ENCODE measurements at places on chromosomes 11 and 22.

GRCh38 chr11:62169448-62169847 is 20.6 kb upstream of the SCGB1D1 start:
- no peak for DNase-seq

DNA sequence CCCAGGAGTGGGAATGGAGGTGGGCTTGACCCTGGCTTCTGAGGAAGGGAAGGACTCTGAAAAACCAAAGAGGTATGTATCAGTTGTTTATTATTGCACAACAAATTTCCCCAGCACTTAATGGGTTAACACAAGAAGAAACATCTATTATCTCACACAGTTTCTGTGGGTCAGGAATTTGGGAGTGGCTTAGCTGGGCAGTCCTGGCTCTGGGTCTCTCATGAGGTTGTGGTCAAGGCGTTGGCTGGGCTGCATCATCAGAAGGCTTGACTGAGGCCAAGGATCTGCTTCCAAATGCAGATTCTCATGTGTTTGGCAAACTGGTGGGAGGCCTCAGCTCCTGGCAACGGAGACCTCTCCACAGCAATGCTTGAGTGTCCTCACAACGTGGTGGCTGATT is 17.5 kb upstream of the SMIM38 start:
- no peak for DNase-seq

DNA sequence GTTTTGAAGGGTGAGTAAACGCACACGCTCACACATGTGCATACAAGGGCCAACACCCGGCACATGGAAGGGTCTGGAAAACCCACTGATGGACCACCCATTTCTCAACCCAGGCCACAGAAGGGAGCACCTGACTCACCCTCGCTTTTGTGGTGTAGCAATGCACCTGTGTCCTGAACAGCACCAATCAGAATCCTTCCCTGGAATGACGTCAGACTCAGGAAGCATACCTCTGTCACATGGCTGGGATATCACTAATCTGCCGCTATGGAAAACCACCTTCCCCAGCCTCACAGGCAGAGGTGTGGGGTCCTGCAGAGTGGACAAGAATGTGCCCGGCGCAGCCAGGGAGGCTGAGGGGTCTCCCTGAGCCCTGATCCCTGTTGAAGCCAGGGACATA is 9.0 kb upstream of the OSM start:
- DNase-seq, result no peak

DNA sequence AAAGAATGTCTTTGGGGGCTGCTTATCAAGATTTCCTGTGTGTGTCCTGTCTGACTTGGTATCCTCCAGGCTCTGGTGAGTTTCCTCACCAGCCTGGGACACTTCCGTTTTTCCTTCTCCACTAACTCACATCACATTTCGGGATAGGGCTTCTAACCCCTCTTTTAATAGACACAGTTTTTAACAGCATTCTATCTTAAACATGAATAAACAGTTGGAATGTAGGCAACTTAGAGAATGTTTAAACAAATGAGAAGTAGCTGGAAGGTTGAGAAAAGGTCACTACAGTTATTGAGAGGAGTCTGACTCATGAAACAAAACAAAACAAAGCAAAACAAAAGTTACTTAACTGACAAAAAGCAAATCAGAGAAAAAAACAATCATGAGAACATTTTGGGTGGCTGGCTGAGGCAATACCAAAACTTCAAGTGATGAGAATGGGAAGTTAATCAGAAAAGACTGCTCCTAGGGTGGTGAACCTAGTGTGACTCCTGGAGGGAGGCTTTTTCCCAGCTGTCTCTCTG is 64.7 kb upstream of the CTSC start:
- no peak for DNase-seq

DNA sequence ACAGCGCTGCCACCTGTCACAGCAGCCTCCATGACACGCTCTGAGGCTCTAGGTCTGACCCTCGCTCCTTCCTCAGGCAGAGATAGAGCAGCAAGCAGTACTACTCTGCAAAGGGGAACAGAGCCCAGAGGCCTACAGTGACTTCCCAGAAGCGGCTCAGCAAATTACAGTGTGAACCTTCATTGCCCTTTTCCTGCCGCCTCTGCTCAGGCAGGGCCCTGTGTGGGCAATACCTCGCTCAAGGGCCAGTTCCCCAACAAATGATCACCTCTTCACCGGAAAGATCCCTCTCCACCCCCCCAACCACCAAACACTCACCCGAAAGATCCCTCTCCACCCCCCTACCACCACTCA is 12.3 kb downstream of the KIAA0930 start:
- no peak for DNase-seq

DNA sequence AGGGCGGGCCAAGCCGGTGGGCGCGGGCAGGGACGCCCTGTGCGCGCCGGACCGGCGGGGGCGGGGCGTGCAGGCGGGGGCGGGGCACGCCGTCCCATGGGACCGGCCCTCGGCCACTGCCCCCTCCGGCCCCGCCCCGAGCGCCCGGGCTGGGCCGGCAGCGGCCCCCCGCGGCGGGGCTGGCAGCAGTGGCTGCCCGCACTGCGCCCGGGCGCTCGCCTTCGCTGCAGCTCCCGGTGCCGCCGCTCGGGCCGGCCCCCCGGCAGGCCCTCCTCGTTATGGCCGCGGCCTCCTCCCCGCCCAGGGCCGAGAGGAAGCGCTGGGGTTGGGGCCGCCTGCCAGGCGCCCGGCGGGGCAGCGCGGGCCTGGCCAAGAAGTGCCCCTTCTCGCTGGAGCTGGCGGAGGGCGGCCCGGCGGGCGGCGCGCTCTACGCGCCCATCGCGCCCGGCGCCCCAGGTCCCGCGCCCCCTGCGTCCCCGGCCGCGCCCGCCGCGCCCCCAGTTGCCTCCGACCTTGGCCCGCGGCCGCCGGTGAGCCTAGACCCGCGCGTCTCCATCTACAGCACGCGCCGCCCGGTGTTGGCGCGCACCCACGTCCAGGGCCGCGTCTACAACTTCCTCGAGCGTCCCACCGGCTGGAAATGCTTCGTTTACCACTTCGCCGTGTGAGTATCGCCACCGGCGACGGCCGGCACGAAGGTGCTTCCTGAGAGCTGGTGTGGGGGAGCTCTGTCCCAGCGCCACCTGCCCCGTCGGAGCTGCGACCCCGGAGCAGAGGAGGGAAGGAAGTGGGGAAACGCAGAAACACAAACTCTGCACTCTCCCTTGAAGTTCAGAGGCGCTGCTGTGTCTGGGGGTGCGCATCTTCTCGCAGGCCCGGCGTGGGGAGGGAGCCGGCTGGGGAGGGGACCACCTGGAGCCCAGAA is at the start of gene KCNQ1:
Gene KCNQ1 (plus strand): TSS at position 188 of the 925 bp plus-strand sequence. CDS start 91 bp downstream, at position 279.
- peak; percentile 86 for DNase-seq

- DNase-seq, result no peak
These were observed 87.3 kb upstream of the FGF3 start for GRCh38 chr11:69906453-69906907.

GRCh38 chr11:961921-962320 is 36.3 kb downstream of the AP2A2 start:
- no peak for DNase-seq

GRCh38 chr11:115707180-115707905 is 203.1 kb upstream of the CADM1 start:
- DNase-seq, result no peak

- no peak for DNase-seq
These were observed 942.5 kb downstream of the JRKL start for GRCh38 chr11:97332271-97332670.

DNA sequence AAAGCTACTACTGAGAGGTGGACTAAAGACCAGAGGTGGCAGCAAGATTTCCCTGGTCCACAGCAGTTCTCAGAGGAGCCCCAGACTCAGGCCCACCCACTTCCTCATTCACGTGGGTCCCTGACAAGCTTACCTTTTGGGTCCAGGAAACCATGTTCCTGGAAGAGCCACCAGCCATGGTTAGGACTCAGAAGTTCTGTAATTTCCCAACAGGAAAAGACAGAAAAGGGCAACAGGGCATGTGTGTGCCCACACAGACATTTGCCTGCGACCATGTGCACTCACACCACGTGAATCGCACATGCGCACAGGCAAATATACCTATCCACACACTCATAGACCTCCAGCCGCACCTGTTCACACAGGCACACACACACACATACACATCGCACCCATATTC is 42.9 kb downstream of the LRRC32 start:
- DNase-seq, result no peak

DNA sequence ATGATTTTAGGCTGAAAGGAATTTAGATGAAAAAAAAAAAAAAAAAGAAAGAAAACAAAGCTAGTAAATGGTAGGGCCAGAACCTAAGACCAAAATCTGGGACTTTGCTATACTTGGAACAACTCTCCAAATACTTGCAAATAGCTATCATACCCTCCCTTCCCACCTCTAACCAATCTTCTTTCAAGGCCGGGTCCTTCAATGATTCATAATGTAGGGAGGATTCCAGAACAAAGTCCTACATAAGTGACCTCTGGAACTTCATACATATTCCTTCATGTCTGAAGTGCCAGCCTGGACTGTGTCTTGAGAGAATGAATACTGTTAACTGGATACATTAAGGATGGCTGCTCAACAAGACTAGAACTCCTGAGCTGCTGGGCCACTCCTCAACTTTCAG is 9.9 kb downstream of the STK33 start:
- no peak for DNase-seq

- no peak for DNase-seq
These were observed 15.3 kb upstream of the MICAL2 start for GRCh38 chr11:12094872-12095800.

DNA sequence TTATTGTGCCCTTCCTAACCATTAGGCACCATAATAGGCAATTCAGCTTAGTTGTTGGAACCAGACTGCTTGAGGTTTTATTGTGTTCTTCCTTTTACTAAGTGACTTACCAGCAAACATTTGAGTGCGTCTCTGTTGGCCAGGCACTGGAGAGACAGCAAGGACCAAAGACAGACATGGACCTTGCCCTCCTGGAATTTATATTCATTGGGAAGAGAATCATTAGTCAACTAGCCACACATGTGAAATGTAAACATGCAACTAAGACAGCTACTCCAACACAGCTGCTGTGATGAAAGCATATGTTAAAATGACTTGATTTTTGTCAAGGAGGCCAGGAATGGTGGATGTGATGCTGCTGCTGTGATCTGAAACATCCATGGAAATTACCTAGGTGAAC is 106.4 kb downstream of the TRAF6 start:
- DNase-seq, result no peak

DNA sequence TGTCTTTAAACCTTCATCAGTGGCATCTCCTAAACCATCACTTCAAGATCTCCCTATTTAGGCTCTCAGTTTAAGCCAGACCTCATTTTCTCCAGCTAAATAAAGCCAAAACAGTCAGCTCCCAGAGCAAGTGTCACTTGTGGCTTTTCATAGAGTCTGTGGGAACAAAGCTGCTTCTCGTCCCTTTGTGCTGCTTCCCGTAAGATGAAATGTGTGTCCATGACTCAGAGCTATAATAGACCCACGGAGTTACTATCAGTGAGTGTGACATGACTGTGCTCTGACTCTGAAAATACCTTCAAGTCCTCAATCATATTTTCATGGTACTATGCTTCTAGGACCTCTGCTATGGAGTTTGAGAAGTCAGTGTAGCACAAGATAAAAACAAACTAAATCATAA is 57.3 kb upstream of the SLN start:
- DNase-seq, result no peak

DNA sequence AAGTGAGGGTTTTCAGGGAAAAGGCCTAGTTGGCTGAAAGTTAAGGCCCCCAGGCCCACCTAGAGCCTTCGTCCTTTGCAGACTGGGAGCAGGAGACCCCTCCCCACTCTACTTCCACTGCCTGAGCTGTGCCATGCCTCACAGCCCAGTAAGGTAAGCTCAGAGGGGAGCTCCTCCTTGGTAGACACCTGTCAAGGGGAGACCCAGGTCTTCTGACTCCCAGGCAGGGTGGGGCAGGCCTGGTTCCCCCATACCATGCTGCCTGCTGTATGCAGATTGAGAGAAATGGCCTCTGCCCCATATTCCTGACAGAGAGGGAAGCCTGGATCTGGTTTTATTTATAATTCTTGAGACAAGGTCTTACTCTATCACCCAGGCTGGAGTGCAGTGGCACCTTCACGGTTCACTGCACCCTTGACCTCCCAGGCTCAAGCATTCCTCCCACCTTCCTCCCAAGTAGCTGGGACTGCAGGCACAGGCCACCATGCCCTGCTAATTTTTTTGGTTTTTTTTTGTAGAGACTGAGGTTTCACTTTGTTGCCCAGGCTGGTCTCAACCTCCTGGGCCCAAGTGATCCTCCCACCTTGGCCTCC is 697 bp downstream of the RAB36 start:
- no peak for DNase-seq

- no peak for DNase-seq
These were observed 97.1 kb downstream of the CD44 start for GRCh38 chr11:35235936-35236666.

- DNase-seq, result no peak
These were observed 5.8 kb upstream of the TAGLN start for GRCh38 chr11:117193130-117194020.

DNA sequence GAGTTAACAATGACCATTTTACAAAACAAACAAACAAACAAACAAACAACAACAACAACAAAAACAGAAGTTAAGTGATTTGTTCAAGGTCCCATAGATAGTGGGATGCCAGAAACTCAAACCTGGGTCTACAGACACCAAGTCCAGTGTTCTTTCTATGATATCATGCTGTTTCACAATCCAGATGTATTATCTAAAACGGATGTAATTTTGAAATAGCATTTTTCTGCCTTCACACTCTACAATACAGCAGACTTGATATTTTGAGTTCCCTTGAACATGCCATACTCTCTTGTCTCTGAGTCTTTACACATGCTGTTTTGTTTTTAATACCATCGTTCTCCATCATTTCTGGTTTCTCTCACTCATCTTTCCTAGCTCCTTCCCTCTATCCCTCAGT is 104.5 kb downstream of the RELT start:
- DNase-seq, result no peak

- DNase-seq, result no peak
These were observed 174.2 kb upstream of the SORL1-AS1 start for GRCh38 chr11:121626980-121627379.

GRCh38 chr11:110027627-110028371 is 65.4 kb upstream of the ZC3H12C start:
- DNase-seq, result no peak

GRCh38 chr22:21606775-21607174 is 23.0 kb downstream of the YDJC start:
- no peak for DNase-seq

DNA sequence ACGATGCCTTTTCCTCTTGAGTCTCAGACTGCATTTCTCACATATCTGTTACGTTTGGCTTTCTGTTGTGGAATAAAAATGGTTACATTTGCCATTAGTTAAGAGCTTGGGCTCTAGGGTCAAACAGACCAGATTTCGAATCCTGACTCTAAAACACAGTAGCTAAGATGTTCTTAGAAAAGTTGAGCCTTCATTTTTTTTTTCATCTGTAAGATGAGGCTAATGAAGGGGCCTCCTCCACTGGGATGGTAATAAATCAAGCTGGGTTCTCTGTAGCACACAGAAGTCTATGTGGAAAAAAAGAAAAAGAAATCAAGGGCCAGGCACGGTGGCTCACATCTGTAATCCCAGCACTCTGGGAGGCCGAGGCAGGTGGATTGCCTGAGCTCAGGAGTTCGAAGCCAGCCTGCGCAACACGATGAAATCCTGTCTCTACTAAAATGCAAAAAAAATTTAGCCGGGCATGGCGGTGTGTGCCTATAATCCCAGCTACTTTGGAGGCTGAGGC is 49.9 kb upstream of the CAPRIN1 start:
- no peak for DNase-seq

Measured in RPMI8226 (cell line).